ENCODE measurements at places on chromosomes 5 and 9. TPM values are rescaled to one million over a fixed set of nuclear protein-coding genes. Genes with fewer than 3 reads are reported as not detected.

DNA sequence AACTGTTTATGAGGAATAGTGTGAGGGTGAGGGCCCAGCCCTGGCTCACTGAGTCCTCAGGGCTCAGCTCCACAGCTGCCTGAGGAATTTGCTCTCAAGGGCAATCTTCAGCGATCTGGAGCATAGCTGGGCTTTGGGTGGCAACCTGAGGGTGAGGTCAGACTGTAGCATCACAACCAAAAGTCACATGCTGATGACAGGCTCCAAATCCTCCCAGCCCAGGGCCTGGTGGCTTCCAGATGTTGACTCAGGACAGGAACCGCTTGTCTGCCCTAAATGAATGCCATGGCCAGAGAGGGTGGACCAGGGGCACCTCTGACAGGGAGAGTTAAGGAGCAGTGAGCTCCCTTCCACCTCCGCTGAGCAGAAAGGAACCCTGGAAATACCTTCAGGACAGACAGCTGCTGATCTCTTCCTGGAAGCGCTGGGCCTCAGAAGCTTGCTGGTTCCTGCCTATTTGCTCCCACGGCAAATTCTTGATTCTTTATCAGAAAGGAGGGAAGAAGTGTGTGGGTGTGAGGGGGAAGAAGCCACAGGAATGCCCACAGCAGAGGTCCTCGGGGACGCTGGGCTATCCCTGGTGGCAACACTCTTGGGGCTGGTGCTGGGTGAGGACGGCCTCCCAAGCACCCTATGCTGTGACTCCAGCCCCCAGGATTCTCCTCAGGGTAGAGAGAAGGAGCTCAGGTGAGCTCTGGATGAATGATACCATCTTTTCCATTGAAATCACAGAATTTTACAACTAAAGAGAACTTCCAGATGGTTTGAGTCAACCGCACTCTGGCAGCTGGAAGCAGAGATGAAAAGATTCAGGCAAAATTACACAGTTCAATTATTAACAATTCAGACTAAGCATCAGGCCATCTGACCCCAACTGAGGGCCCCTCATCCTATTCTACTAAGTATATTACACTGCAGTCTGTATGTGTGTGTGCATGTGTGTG is 13.8 kb upstream of the CTSL start:
- DNase-seq: no peak
- H3K4me1 ChIP-seq: peaks cover 31% of the 10 kb centered on the region
- no peaks in the 10 kb centered on the region for H3K27me3 ChIP-seq
- no peaks in the 10 kb centered on the region for H3K36me3 ChIP-seq
- H3K4me3 ChIP-seq: no peak overlapping the region

HTR1A gene
- total RNA-seq: not detected

- no peak overlapping the region for H3K27ac ChIP-seq
- H3K4me3 ChIP-seq: no peak overlapping the region
- no peaks in the 10 kb centered on the region for H3K27me3 ChIP-seq
- DNase-seq: no peak
- no peaks in the 10 kb centered on the region for H3K4me1 ChIP-seq
- H3K36me3 ChIP-seq: no peaks in the 10 kb centered on the region
These were observed 220.8 kb upstream of the NFIL3 start for GRCh38 chr9:91644433-91644832.

GRCh38 chr9:119004618-119004990 is 364.6 kb downstream of the BRINP1 start:
- no peak overlapping the region for H3K4me3 ChIP-seq
- no peaks in the 10 kb centered on the region for H3K4me1 ChIP-seq
- H3K36me3 ChIP-seq: no peaks in the 10 kb centered on the region
- DNase-seq: peak; percentile 56
- no peaks in the 10 kb centered on the region for H3K27me3 ChIP-seq
- H3K27ac ChIP-seq: no peak overlapping the region

HMMR gene
- 1.0 TPM for total RNA-seq

DNA sequence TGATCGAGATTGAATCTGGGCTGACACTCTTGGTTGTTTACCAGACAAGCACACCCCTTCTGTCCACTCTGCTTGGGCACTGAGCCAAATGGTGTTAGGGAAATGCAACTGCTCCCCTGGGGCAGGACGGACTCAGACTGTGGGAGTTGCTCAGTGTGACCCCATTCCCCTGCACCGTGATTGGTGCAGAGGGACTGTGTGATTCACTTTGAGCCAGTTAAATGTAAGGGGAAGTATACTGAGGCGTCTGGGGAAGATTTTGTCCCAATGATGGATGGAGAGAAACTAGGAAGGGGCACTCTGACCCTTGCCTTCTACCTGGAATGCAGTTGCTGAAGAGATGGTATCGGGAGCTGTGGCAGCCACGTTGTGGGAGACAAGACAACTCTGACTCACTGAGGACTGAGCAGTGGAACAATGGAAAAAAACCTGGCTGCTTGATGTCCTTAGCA is 196.0 kb upstream of the ANKRD55 start:
- H3K4me3 ChIP-seq: no peak overlapping the region
- DNase-seq: no peak
- peaks cover 5% of the 10 kb centered on the region for H3K4me1 ChIP-seq
- no peak overlapping the region for H3K27ac ChIP-seq
- H3K27me3 ChIP-seq: no peaks in the 10 kb centered on the region
- H3K36me3 ChIP-seq: no peaks in the 10 kb centered on the region

- no peak overlapping the region for H3K4me3 ChIP-seq
- peaks cover 11% of the 10 kb centered on the region for H3K4me1 ChIP-seq
- no peak overlapping the region for H3K27ac ChIP-seq
- DNase-seq: no peak
These were observed 7.0 kb downstream of the HNRNPAB start for GRCh38 chr5:178211095-178212048.

DNA sequence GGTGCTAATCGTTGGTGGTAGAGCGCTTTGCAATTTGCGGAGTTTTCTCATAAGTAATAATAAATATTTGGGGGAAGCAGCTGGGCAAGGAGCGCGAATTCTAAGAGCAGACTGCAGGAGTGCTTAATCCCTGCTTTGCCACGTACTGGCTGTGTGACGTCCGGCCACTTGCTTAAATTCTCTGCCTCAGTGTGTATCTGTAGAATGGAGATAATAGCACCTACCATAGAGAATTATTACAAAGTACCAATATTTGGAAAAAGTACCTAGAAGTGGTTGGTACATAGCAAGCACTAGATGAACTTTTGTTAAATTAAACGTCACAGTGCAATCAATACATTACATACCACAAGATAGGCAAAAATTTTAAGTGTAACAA is 598 bp upstream of the TMED7 start:
- H3K4me3 ChIP-seq: peak overlapping the region; percentile 98
- DNase-seq: no peak
- H3K4me1 ChIP-seq: peaks cover 8% of the 10 kb centered on the region
- H3K36me3 ChIP-seq: no peaks in the 10 kb centered on the region
- peak overlapping the region; percentile 78 for H3K27ac ChIP-seq
- no peaks in the 10 kb centered on the region for H3K27me3 ChIP-seq

PHAX gene
- total RNA-seq: 40.4 TPM

Data from tibial nerve (tissue), 4 donors.